ENCODE measurements at places on chromosomes 2 and 18. TPM values are rescaled to one million over a fixed set of nuclear protein-coding genes. Genes with fewer than 3 reads are reported as not detected.

Gene TBR1
- total RNA-seq = not detected

Gene ASAP2
- total RNA-seq = 30.3 TPM

Gene ID2
- 76.8 TPM for total RNA-seq

GRCh38 chr2:78978340-78978739 is 47.2 kb upstream of the REG3G start:
- DNase-seq = no peak

DNA sequence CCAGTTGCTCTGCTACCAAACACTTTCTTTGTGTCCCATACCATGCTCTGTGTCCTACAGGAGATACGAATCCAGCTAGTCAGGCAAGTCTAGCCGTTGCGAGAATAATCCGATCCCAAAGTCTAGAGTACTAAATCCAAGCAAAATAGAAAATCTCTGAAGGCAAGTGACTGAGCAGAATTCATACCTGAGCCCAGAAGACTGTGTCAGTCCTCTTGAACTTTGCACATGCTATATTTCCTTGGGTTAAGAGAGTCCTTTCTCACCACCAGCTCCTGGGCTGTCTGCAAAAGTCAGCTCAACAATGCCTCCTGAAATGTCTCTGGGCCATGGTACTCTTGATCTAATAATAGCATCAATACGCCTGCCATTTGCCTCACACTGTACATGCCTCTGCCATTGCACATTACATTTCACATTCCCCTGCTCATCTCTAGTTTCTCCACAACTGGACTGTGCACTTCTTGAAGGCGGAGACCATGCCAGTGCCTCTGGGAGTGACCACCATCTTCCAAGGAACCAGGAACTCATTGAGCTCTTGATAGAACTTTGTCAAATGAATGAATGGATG is 265.8 kb upstream of the ID2 start:
- DNase-seq = no peak

Gene OSBPL1A
- total RNA-seq = 68.4 TPM

DNA sequence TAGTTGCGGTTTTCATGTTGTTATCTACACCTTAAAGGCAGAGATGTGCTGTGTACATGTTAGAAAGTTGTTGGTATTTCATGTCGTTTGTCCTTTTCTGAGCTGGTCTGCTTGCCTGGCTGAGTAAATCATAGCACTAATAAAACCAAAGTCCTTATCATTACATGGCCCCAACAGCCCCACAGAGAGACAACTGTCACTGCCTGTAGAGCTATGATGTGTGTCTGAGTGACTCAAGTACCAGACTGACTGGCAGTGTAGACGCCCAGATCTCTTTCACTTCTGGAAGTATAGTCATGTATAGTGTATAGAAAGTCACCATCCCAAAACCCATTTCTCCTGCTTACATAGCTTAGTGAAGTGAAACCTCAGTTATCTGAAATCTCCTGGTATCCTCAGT is 4.3 kb downstream of the SOCS6 start:
- DNase-seq = no peak

GRCh38 chr18:56036741-56037140 is 448.7 kb upstream of the TCF4 start:
- no peak for DNase-seq

DNA sequence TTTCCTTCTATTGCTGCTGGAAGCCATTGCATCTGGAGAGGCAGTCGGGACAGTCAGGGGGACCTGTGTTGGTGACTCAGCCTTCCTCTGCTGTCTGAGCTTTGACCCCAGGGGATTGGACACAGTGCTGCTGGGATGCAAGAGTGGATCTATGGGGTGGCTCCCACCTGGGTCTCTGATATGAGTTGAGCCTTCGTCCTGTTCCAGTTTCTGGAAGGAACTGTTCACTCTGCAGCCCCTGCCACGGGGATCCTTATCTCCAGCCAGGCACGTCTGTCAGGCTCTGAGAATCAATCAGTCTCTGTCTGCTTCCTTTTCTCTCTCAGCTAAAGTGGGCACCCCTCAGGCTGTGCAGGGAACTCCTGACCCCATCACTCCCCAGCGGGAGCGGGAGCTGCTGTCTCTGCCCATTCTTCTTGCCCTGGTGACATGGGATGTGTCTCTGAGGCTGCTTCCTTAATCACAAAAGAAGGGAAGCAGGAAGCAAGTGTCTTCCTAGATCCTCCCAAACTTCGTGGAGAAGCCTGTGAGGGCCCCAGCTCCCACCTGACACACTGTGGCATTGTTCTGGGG is 51.7 kb downstream of the ARHGAP28 start:
- no peak for DNase-seq

Gene UGT1A7
- total RNA-seq = not detected

DNA sequence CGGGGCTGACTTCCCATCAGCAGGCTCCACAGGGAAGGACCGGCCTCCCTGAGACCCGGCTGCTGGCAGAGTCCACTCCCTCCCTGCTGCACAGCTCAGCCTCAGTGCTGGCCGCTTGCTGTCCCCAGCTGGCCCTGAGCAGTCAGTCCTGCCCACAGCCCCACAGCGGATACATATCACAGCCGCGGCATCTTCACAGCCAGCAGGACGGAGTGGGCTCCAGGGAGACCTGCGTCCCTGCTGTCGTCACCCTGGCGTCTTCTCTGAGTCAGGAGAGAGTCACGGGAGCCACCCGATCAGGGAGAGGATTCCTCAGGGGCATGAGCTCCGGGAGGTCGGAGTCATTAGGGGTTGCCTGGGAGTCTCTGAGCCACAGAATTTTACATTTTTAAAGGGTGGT is 13.1 kb upstream of the SNTG2 start:
- DNase-seq = no peak

DNA sequence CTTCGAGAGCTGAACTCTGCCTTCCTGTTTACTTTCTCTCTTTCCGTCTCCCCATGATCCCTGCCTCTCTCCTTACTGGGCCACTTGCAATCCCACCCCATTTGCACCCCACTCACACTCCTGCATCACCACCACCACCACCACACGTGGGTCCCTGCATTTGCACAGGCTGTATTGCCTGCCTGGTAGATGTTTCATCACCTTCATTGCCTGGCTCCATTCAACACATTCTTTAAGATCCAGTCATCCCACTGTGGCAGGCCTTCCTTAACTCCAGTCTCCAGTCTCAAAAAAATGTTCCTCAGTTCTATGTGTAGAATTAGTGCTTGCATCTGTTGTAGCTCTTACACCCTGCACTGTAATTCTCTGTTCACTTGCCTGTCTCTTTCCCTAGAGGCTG is 13.9 kb downstream of the NOSTRIN start:
- DNase-seq = no peak

DNA sequence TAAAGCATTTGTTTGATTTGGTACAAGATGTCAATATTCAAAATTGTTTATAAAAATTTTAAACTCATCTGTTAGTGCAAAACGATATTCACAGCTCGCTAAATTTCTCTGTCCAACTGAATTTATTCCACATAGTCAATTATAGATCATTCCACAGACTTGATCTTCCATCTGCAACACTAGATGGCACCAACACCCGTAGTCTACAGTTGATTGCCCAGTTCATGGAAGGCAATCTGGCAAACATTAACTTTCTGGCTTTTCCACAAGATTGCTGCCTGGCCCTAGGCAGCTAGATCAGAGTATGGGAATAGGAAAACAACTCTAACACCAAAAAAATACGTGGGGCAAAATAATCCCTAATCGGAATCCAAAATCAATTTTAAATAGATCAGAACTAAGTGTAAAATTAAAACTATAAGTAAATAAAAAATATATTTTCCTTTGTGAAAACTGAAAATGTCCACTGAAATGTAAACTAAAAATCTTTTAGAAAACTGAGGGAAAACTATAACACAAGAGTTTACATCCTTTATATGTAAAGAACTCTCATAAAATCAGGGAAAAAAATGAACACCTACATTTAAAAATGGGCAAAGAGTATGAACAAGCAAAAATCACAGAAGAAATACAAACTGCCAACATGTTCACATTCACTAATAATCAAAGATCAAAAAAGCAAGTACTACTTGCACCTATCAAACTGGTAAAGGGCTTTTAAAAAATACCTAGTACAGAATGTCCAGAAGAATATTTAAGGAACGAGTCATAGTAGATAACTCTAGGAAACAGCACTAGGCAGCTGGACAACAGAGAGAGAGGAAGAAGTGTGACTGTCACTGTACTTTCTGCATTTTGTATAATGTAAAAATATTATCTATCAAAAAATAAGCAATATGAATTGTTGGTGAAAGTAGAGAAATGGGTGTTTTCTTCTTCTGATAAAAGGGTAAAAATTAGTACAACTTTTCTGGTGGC is 35.0 kb downstream of the RTN4 start:
- peak; percentile 46 for DNase-seq

GRCh38 chr2:65317841-65318240 is 90.2 kb downstream of the ACTR2 start:
- no peak for DNase-seq

Gene SLC38A11
- total RNA-seq = 3.2 TPM

Gene MGAT4A
- 107 TPM for total RNA-seq

- DNase-seq = no peak
Measured at GRCh38 chr2:2640818-2641217, 309.7 kb upstream of the MYT1L start.

Gene STON1
- total RNA-seq = 75.3 TPM

Gene SH3BP4
- 28.4 TPM for total RNA-seq

GRCh38 chr2:216306868-216307267 is 65.4 kb downstream of the MARCHF4 start:
- DNase-seq = no peak

DNA sequence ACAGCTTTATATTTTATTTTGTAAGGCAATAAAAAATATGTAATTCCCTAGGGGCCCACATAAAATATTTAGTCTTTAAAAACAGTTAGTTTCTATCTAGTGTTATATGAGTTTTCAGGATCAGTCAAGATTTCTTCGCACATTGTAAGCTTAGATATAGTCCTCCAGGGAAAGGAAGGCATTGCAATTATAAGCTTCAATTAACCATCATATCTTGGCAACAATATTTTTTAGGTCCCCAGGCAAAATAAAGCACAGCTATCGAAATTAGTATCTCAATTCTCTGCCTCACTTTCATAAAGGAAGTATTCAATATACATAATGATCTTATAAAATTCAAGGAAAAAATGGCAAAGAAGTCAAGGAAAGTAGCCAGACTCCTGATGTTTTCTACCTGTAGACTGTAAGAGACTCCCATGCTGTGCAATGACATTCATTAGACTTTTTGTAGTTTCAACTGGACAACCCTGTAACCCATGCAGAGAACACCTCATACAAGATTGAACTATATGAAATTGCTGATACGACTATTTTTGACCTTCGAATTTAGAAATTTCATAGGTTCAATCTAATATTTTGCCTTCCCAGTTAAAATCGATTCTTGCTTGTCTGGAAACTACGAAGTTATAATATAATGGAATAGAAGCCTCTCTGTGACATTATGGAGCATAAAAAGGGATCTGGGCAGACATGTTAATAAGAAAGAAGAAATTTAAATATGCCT is 96.8 kb downstream of the UNC80 start:
- DNase-seq = no peak

Gene ZNF385B
- total RNA-seq = 3.3 TPM

DNA sequence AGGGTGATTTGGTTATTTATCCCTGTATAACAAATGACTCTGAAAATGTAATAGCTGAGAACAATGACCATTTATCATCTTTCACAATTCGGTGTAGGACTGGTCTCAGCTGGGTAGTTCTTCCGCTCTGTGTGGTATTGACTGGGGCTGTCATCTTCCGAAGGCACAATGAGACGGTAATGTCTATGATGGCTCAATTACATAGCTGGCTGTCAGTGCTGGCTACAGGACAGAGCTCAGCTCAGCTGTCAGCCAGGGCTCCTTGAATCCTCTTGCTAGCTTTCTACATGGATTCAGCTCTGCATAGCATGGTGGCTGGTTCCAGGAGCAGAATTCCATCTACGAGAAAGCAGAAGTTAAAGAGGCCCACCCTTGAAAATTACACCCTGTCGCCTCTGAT is 483.8 kb downstream of the TDRD15 start:
- DNase-seq = no peak

Gene CNRIP1
- 58.1 TPM for total RNA-seq

Gene SERPINB5
- not detected for total RNA-seq

Gene CCDC102B
- total RNA-seq = 3.2 TPM

Gene AMER3
- total RNA-seq = 0.21 TPM

DNA sequence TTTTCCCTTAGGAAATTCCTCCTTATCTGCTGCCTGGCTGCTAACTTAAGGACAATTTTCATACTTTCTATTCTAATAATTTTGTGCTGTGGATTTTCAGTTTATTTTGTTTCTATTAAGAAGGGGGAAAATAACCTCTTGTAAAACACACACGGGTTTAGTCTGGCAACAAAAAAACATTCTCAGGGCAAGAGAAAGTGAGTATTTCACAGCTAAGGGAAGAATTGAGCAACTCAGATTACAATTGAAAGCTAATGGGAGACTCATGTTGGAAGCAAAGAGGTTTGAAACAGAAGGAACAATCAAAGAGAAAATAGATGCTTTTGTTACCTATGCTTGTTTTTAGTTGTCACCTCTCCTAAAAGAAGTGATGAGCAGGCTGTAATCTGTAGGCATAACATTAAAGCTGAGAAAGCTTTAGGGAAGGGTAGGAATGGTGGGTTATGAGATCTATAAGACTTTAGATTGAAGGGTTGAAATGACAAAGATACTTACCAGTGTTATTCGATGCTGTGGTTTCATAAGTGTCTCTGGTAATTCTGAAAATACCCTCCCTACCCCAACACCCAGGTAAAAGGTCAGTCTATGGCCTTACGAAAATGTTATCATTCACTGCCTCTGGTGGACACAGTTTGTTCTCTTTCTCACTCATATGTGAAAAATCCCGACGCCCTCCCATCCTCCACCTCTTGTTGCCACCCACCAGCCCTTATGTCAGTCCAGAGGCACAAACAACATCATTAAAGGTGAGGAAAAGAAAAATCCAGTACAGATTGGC is 510.9 kb downstream of the TXNL1 start:
- no peak for DNase-seq

DNA sequence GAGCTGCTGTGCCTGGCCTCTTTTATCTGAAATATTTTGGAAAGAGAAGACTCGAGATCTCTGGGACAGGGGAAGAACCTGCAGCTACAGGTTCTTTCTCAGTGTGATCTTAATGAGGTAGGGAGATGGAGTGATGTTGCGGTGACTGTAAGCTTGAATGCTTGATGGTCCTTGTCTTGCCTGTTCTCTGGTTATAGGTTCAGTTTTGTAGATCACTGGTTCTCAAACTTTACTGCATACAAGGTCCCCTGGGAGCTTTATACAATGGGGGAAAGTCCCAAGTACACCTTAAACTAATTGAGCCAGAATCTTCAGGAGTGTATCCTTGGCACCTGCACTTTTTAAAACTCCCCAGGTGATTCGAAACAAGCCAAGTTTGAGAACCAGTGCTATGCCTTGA is 136.7 kb upstream of the CXCR4 start:
- DNase-seq = no peak

- DNase-seq = no peak
Measured at GRCh38 chr2:153990771-153991170, 119.0 kb downstream of the GALNT13 start.

DNA sequence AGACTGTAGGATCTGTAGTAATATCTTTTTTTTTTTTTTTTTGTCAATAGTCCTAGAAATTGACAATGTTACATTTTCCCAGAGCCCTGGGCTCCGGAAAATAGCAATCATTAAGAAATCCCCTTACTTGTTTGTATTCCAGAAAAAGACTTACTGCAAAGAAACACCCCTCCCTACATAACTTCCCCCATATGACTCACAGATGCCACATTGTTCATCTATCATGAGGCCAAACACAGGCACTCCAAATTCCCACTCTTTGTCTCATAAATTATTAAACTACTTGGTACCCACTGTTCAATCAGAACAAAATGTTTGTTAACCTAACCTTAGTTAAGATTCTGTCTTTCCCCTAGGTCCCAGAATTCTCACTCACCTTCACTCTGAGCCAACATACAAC is 53.5 kb downstream of the TEX51 start:
- no peak for DNase-seq

Gene MC5R
- total RNA-seq = not detected
